ENCODE measurements at places on chromosomes 4 and X.

DNA sequence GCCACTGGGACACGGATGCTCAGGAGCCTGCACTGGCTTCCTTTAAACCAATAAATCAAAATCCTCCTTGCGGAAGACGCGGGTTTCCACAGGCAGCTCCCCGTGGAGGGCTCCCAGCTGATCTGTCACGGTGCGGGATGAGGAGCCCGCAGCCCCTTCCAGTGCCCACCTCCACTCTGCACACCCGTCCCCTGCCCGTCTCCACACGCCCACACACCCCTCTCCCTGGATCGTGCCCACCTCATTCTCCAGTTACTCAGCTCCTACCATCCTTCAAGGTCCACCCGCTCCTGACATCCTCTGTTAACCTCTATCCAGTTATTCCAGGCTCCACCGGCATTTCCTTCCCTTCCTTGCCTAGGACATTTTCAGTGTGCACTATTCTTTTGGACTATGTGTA, 895.9 kb downstream of the TRIML1 start:
- no peak for DNase-seq

DNA sequence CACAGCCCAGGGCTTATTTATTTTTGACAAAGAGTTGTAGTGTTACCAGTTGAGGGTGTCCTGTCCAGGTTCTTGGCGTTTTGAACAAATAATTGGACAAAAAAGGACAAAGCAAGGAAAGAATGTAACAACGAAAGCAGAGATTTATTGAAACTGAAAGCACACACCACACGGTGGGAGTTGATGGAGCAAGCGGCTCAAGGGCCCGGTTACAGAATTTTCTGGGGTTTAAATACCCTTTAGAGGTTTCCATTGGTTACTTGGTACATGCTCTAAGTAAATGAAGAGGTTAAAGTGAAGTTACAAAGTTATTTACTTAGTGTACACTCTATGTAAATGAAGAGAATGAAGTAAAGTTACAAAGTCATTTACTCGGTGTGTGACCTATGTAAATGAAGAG, 27.8 kb upstream of the OPHN1 start:
- DNase-seq: no peak

DNA sequence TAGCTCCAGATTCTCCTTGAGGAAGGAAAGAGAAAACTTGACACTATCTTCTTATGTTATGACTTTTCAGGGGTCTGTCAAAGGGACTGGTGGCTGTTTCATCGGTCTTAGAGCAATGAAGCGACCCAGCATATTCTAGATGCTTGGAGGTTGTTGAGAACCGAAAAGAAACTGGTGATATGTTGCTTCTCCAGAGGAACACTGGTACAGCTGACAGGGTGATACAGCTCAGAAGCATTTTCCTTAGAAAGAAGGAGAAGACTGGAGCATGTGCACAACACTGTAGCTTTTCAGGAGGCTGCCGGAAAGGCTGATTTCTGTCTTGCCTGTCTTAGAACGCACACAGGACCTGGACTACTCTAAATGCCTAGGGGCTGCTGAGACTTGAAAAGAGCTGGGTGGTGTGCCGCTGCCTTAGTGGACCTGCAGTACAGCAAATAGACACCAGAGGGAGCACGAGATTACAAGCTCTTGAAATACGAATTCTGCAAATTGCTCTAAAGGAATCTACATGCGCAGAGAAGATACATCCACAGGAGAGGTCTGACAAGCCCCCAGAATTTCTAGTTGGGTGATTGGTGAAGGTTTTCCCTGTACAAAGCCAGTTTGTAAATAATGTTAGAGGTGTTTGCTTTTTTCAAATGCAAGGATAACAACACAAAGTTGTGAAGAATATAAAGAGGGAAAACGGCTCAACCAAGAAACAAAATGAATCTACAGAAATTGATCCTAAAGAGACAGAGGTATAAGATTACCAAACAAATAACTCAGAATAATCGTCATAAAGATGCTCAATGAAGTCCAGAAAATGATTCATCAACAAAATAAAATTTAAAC, 223.1 kb upstream of the DMD start:
- peak; percentile 34 for DNase-seq

- no peak for DNase-seq
Measured at GRCh38 chr4:143771269-143771668, 70.8 kb upstream of the FREM3 start.

DNA sequence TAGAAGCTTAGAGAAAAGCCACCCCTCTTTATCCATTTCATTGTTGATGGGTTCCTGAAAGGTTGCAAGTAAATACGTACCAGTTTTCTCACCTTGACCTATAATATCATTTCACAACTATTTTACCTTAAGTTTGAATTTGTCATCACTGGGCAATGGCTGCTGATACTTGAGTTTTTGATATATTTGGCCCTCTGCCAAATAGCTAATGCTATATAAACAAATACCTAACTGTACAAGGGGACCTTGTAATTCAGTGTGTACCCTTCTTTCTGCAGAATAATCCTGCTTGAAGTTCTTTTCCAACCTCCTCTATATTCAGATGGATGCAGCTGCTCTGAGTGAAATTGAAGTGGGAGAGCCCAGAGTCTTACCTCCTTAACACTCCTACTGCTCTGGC, 19.0 kb upstream of the GLUD2 start:
- DNase-seq: no peak

GRCh38 chr4:104063341-104063740, 343.6 kb upstream of the TACR3 start:
- no peak for DNase-seq

- DNase-seq: no peak
Measured at GRCh38 chr4:175622887-175623286, 189.2 kb downstream of the GPM6A start.

GRCh38 chr4:97475621-97476020, 667.7 kb downstream of the STPG2 start:
- DNase-seq: no peak

DNA sequence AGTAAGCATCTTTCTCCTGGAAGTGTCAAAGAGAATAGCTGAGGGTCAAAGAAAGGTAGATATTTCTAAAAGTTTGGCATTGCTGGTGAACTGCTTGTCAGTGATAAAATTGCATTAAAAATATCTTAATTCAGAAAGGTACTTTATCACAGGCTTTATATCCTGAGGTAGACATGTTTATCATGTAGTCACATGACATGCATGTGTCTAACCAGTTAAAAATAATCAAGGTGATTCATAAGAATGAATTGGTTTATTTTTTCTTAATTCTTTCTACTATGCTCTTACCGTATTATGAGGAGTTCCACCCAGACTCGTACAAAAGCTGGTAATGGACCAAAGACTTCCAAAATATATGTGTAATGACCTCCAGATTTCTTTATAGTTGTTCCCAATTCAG, 6.1 kb downstream of the SLC7A11 start:
- no peak for DNase-seq

GRCh38 chr4:20180509-20180908, 71.2 kb upstream of the SLIT2 start:
- DNase-seq: no peak

GRCh38 chr4:10831727-10832408, 147.3 kb upstream of the CLNK start:
- DNase-seq: no peak

GRCh38 chrX:48751343-48751742, 10.2 kb upstream of the GLOD5 start:
- no peak for DNase-seq

- DNase-seq: no peak
Measured at GRCh38 chr4:148329751-148330150, 112.5 kb downstream of the NR3C2 start.

GRCh38 chr4:12445711-12446235, 1017.1 kb upstream of the HS3ST1 start:
- no peak for DNase-seq

DNA sequence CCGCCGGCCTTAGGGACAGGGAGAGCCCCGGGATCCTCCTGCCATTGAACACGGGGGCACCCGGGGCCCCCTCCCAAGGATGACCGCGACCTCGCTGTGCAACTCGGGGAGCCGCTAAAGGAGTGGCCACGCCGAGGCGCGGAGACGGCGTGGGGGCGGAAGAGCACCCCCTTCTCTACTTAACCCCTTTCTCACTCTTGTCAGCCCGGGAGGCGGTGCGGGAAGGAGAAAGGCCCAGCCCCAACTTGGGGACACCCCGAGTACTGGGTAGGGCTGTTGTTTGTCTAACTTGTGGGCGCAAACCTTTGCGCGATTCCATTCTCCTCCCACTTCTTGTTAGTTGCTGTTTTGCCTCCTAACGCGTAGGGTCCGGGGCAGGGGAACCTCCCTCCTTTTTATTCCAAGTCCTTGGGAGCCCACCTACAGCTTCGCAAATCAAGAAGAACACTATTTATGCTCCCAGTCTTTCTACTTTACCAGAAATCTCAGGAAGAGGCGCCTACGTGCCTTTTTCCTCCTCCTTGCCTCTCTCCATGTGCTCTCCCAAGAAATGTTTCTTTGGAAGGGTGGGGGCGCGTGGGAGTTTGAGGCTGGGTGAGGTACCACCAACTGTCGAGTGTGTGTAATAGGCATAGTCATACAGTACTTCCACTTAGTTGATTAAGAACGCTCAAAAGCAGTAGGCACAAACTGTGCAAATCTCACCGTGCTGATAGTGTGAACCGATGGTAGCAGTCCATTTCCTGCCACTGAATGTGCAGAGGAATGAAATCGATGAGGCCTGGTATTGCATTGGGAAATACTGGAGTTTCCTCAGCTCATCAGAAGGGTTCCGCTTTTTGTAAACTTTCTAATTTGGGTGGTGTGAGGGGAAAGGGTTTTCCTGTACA, 813 bp downstream of the DIAPH2 start:
- peak; percentile 3 for DNase-seq

GRCh38 chr4:128986019-128986418, 107.3 kb downstream of the SCLT1 start:
- no peak for DNase-seq

DNA sequence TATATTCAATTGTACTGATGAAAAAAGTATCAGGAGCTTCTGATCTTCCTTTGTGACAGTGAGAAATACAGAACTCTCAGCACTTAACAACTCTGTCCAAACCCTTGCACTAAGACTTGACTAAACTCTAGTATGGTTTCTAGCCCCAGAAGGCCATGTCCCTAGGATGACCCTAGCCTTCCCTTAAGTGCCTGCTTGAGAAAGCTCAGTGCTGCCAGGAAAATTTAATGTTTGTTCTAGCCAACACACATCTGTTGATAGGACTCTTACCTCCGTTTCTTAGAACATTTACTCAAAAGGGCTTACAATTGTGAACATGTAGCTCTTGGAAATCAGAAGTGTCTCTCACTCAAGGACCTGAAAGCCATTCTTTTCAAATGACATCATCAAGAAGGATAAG, 1055.2 kb upstream of the FTHL17 start:
- DNase-seq: no peak

Measured in skin of body (tissue), 3 donors.